ENCODE measurements at places on chromosomes 6 and 20.

- DNase-seq, result peak; percentile 15
Measured at GRCh38 chr6:38713812-38714211, 1.3 kb upstream of the DNAH8 start.

DNA sequence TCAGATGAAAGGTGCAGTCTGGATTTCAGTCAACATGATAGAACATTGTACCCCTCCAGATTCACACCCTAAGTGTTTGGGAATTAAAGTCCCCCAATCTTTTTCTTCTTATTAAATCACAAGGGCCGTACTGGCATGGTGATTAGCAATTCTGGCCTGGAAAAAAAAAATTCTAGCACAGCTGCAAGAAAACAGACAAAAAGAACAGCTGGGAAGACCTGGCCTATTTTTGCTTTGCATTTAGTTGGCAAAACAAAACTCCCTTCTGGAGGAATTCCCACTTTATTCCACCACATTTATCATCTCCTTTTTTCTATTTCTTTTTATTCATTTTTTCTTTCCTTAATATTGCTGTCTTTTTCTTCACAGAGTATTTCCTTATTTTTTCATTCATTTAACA is 39.8 kb upstream of the AKAP12 start:
- no peak for DNase-seq

- DNase-seq, result no peak
Measured at GRCh38 chr20:20226554-20226953, 141.3 kb upstream of the INSM1 start.

DNA sequence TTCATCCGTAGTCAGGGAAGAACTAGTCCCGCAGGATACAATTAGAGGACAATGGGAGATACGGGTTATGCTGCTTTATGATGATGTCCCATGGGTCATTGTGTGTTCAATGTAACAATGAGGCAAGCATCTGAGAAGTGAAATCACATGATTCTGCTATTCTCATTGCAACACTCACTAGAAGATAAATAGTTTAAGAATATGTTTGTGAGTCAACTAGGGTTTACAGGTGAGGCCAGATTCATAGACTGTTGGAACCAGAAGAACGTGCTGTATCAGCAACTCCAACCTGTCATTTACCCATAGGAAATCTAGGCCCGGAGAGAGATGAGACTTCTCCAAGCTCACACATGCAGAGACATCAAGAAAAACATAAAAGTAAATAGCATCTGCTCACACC is 80.8 kb downstream of the SCML4 start:
- DNase-seq, result no peak

- DNase-seq, result no peak
Measured at GRCh38 chr20:45370571-45371160, 7.5 kb downstream of the TP53TG5 start.
